ENCODE measurements at places on chromosomes 2 and 18.

DNA sequence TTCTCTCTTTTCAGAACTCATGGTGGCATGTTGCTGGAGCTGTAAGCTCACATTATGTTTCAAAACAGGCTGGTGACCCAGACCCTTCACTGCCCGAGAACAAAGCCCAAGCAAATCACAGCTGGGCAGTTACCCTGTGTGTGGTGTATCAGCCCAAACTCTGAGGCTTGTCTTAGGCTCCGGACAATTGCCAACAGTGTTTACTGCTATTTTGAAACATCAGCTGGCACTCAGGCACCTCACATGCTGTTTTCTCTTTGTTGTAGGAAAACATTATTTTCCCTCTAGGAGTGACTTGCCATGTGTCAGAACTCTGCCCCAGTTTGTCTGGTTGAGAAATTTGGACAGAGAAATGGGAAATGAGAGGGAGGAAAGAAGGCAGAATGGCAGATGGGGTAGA lies 237.6 kb upstream of the APCDD1 start:
- DNase-seq: no peak

DNA sequence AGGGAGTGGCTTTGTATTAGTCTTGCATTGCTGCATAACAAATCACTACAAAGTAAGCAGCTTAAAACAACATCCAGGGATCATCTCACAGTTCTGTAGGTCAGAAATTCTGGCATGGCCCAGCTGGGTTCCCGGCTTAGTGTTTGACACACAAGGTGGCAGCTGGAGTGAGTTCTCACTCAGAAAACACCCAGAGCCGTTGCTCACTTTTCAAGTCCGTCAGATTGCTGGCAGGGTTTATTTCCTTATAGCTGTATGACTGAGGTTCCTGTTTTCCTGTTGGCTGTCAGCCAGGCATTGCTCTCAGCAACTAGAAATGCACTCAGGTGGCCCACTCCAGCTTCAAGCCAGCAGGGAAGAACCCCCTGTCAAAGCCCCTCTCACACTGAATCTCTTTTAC lies 324.1 kb downstream of the CCDC178 start:
- no peak for DNase-seq

- no peak for DNase-seq
Measured at GRCh38 chr2:39893616-39894015, 114.6 kb upstream of the THUMPD2 start.

DNA sequence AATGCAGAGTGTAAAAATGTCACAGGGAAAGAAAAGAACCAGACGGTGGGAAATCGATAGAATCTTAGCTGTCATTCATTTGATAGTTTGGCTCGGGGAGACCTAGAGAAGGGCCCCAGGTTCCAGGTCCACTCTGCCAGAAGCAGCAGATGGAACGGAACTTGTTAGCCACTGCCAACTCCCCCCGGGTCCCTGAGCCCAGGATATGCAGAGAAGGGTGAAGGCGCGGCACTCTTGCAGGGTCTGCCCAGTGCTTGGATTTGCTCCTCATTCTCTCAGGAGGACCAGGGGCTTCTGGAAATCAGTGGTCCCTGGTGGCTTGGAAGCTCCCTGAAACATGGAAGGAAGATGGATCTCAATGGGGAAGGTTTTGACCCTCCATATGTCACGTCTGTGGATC lies 11.6 kb upstream of the XDH start:
- no peak for DNase-seq

GRCh38 chr2:174659069-174659900 lies 61.7 kb upstream of the WIPF1 start:
- DNase-seq: no peak

DNA sequence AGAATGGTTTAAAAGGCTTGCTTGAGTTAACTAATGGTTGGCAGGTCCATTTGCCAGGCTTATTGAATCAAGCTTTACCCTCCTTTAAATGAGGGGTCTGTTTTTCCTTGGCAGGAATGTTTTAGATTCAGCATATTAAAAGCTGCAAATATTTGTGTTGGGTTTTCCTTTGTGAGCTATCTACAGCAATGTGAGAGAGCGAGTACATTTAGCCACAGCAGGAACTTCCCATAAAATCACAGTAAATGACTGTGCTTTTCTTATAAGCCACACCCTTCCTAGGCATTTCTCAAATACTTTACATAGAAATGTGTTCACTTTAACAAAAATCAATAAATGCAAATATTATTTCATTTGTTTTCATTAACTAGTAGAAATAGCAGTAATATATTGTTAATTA lies 23.9 kb downstream of the CALCRL start:
- DNase-seq: no peak

DNA sequence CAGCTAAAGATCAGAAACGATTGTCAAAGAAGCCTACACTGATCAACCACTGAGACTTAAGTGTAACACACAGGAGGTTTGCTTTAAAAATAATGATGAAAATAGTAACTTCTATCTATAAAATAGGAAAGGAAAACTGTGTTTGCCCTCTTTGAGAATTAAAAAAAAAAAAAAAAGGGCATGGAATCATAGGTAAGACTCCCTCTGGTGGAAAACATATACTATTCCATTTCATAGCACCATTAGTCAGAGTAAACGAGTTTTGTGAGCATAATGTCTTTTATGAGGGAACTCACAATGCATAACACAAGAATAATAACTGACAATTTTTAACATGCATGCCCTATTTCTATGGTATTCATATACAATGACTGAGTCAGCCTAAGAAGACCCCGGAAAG lies 36.3 kb downstream of the SLC35F5 start:
- no peak for DNase-seq

GRCh38 chr2:211103989-211104388 lies 547.6 kb downstream of the CPS1 start:
- DNase-seq: no peak

DNA sequence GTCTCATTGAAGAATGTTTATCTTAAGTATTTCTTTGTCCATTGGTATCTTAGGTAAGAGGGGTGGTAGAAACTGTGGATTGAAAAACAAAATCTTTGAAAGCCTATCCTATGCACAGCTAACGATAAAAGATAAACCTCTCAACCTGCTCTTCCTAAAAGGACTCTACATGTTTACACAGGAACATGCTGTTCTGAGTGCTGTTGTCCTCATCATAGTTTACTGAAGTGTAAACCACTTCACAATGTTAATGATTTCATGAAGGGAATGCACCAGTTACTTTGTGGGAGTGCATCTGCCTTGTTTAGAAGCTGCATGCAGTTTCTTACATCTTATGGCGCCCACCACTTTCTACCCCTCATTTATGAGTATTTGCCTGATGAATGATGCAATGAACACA lies 1.2 kb downstream of the ACMSD start:
- DNase-seq: no peak

DNA sequence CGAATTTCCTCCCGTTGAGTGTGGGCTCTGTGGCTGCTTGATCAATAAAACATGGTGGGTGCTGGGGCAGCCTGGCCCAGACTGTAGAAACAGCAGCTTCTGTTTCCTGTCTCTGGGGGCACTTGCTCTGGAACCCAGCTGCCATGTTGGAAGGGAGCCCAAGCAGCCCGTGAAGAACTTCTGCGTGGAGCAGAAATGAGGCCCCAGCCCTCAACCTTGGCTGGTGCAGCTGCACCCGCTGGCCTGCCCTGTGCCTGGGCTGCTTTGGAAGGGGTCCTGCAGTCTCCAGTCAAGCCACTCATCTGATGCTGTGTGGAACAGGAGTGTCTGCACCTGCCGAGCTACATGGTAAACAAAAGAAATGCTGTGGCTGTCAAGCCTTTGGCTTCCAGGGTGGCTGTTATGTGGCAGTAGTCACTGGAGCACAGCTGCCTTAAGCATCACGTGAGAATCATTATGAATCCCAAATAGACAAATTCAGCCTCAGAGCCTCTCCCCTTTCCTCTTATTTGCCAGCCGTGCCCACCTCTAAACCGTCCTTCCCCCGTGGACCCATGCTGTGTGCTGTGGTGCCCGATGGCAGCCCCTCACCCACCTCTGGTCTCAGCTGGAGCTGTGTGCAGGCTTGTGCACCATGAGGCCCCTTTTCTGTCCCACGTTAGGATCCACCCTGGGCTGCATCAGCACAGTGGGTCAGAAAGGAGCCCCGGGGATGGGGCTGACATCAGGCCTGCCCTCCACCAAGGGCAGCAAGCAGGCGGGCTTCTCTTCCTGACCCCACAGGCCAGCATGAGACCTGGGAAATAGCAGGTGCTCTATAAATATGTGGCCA lies 134.0 kb upstream of the HDAC4 start:
- no peak for DNase-seq

- DNase-seq: no peak
Measured at GRCh38 chr18:56030060-56030459, 442.1 kb upstream of the TCF4 start.

GRCh38 chr2:219296142-219296541 lies 13.1 kb downstream of the PTPRN start:
- DNase-seq: no peak

DNA sequence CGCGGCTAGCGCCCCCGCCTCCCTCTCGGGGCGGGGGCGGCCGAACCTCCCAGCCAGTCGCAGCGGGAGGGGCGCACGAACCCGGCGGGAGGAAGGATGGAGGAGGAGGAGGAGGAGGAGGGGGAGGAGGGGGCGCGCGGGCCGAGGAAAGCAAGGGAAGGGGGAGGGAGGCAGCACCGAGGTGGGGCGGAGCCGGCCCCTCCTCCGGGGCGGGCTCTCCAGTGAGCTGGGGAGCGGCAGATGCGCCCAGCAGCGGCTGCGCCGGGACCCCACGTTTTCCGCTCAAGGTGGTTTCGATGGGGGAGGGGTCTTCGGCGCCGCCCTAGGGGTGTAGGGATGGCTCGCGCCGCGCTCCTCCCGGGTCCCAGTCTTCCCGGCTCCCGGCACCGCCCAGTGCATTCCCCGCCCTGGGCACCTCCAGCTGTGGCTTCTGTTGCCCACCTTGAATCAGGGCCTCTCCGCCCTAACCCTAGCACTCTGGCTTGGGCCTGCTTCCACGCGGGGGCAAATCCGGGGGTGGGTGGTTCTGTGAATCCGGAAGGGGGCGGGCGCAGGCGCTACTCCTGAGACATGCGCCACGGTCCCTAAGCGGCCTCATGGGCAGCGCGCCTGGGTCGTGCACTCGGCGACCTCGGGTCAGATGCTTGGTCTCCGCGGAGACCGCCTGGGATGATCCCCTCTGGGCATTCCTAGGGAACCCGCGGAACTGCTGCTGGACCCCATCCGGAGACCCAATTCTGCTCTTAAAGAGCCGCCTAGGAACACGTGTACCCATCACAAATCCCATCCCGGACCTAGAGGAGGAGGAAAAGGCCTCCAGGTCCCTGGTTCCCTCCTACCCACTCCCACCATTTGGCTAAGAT lies at the start of gene FBXO41:
Gene FBXO41 (minus strand): TSS at position 183 of the 863 bp plus-strand sequence. CDS start 14,848 bp downstream, outside the sequence.
- no peak for DNase-seq

DNA sequence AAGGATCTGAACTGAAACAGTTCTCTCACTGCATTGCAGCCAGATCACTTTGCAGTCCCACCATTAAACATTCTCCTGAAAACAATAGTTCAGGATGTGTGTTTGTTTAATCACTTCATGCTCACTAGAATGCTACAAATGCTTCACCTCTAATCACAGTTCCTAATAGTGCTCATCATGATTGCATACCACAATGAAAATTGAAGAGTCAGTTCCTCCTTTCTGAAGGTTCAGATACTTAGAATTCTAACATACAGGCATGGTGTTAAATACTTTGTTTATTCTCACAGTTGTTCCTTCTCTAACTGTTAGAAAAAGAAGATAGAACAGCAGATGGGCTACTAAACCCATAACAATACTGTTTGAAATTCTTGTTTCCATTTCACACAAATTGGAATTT lies 622.3 kb upstream of the ACVR2A start:
- DNase-seq: no peak

DNA sequence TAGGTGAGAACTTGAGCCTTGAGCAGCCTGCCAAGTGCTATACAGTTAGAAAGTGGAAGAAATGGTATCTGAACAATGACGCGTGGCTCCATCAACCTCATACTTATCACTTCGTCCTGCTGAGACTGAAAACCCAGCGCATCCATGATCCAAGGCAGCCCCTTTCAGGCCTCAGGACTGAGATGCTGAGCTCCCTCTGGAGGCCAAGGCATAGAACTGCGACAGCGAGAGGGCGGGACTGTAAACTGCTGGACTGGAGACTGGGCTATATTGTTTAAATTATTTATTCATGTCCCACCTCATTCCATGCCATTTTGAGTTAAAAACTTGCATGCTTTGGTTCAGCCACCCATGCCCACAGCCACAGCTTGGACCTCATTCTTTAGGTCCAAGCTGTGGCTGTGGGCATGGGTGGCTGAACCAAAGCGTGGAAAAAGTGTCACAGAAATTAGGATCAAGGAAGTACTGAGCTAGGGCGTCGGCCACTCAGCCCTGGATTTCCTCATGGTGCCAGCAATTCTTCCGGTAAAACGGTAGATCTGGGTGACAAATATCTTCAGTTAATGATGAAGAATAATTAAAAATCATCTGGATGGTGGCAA lies 195.5 kb downstream of the L3MBTL4 start:
- DNase-seq: no peak

- DNase-seq: no peak
Measured at GRCh38 chr2:224145751-224146355, 106.8 kb upstream of the SERPINE2 start.

DNA sequence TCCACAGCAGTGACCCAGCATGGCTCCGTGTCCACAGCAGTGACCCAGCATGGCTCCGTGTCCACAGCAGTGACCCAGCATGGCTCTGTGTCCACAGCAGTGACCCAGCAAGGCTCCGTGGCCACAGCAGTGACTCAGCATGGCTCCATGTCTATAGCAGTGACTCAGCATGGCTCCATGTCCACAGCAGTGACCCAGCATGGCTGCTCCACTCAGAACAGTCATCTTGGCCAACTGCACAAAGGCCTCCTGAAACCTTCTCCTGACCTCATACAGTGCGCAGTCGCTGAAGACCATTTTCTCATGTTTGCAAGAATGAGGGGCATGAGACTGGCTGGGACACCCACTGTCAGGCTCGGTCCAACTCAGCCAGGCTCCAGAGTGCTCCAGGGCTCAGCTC lies 333.4 kb upstream of the RAB6C start:
- no peak for DNase-seq

DNA sequence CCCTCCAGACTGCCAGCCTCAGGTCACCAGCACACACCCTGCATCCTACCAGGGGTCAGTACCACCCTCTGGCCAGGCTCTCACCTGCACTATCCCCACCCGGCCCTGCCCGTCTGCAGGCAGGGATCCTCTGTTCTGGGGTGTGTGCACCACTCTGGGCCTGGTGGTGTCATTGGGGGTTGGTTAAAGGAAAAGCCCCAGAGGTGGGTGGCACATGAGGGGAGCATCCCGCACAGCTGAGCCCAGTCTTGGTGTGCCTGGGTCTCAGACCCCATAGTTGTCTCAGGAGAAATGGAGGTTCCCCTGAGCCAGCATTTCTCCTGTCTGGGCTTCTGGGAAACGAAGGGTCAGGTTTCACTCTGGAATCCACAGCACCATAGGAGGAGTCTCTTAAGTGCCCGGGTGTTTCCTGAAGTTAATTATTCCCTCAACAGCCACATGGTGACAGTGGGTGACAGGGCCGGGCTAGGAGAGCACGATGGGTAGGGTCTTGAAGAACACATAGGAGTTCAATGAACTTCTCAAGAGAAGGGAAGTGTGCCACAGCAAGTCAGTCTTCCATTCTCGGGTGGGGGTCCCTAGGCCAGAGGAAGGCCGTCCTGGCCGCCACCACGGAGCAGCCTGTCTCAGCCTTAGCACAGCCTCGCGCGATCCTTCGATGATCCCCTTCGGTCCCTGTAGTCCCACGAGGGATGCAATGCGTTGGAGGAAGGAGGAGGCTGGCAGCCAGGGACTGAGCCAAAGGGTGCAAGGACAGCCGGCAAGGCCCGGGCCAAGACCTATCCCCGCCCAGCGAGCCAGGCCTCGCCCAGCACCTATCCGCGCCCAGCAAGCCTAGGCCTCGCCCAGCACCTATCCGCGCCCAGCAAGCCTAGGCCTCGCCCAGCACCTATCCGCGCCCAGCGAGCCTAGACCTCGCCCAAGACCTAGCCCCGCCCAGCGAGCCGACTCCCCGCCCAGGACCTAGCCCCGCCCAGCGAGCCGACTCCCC lies 1.1 kb upstream of the FARP2 start:
- DNase-seq: no peak

- no peak for DNase-seq
Measured at GRCh38 chr18:10252952-10253705, 201.3 kb upstream of the APCDD1 start.

Measured in hippocampal formation (tissue), 2 donors.